ENCODE measurements at places on chromosomes 3 and 15.

- DNase-seq, result no peak
These were observed 50.6 kb upstream of the SLC6A1 start for GRCh38 chr3:10941972-10942371.

GRCh38 chr15:101148881-101149664 is 102.8 kb downstream of the CHSY1 start:
- DNase-seq, result no peak

DNA sequence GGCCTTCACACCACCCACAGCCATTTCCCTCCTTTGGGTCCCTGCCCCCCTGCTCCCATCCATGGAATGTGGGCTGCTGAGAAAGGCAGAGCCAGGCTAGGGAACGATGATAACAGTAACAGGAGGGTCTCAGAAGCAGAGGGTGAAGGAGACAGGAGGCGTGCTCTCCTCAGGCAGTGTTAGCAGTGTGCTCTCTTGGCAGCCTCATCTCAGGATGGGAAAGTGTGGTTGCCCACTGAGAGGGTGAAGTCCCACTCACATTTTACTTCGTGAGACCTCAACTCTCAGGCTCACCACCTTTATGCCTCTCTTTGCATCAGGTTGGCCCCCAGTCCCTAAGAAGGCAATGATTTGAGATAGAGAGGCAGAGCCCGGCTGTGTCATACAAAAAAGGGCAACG is 24.5 kb downstream of the TIGIT start:
- no peak for DNase-seq

DNA sequence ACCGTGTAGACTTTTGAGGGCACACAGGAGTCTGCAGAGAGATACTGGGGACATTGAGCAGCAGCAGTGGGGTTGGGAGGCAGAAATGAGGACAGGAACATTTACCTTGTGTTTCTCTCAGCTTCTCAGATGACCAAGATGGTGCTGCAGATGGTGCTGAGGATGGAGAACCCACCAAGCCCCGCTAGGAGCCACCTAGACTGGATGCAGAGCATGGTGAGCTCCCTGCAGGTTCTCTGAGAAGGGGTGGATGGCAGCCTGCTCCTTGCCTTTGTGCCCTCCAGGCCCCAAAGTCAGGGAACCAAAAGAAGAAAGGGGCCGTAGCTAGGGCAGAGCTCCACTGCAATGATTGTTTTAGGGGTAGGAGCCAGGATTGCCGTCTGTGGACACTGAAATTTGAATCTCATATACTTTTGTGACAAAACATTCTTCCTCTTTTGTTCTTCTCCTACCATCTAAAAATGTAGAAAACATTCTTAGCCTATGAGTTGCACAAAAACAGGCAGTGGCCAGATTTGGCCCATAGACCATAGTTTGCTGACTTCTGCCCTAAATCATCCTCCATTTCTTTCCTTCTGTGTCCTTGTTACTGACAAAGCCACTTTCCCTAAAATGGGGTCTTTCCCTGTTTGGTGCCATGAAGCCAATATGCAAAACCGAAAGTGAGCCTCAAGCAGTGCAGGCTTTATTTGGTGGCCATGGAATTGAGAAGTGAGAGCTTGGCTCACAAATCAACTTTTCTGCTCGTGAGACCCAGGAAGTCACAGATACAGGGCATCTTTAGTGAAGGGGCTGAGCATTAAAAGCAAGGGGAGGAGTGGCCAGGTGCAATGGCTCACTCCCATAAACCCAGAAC is 11.9 kb upstream of the MUC20 start:
- no peak for DNase-seq

- DNase-seq, result no peak
These were observed 22.1 kb upstream of the LYZL4 start for GRCh38 chr3:42432485-42432884.

DNA sequence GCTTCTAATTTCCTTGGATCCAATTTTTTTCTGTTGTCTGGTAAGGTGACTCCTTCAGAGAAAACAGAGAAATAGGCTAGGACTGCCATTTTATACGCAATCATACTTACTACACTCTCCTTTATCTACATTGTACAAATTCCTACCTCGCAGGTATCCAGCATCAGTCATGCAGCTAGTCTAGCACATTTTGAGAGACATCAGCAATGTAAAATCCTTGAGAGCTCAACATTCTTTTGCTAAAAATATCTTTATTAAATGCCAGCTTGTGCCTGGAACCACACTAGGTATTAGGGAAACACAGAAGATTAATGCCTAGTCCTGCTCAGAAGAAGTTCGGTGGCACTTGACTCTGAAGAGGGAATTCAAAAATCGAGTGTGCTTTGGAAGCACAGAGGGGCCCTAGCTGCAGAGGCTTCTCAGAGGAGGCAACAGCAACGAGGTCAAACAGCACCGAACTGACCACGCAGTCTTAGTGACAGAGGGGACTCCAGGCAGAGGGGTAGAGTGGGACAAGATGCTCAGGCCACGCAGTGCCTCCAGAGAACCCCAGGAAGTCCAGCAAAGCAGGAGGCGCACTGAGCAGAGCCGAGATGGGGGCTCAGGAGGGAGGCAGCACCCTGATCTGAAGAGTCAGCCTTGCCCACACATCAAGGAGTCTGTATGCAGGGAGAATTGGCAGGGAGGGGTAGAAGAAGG is 3.5 kb downstream of the FAM174B start:
- no peak for DNase-seq

- DNase-seq, result no peak
These were observed 147.3 kb upstream of the SEMA6D start for GRCh38 chr15:47570044-47570443.

- DNase-seq, result no peak
These were observed 13.1 kb upstream of the LRRC2 start for GRCh38 chr3:46578973-46579755.

GRCh38 chr3:179421500-179421899 is 29.8 kb downstream of the GNB4 start:
- peak; percentile 7 for DNase-seq

DNA sequence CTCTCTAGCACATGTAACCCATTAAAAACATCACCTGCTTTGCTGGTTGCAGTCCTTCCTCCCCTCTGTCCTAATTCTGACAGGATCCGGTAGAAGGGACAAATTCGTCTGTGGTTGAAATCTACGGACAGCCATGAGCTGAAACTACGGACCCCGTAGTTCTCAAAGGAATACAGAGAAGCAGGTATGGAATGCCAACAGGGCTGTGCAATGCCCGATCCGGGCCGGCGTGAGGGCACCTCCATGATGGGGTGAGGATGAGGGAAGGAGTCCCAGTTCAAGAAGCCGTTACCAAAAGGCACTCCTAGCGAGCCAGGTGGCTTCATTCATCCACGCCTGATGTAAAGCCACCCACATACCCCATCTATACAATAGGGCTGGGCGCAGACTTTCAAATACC is 160.0 kb upstream of the NSMCE3 start:
- no peak for DNase-seq

DNA sequence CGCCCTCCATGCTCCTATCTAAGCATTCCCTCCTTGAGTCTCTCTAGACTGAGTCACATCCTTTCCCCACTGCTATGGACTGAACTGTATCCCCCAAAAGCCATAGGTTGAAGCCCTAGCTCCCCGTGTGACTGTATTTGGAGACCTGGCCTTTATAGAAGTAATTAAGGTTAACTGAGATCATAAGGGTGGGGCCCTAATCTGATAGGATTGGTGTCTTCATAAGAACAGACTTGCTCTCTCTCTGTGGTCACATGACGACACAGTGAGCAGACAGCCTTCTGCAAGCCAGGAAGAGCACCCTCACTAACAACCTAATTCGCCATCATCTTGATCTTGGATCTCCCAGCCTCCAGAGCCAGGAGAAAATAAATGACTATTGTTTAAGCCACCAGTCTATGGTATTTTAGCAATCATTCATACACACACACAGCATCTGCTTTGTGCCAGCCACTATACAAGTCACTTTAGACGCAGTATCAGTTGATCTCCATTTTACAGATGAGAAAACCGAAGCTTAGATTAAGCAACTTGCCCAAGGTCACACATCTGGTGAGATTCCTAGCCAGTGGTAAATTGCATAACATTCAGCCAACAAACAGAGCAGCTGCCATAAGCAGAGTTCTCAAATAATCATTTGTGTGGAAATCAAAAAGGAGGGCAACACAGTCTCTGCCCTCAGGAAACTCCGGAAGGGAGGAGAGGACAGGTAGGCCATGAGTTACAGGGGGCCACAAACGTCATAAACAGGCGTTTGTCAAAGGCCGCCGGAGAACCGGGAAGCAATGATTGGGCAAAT is 66.3 kb upstream of the HES1 start:
- DNase-seq, result no peak

- DNase-seq, result no peak
These were observed 20.0 kb downstream of the GPR15 start for GRCh38 chr3:98551754-98552153.

- DNase-seq, result no peak
These were observed 241.7 kb downstream of the FEZF2 start for GRCh38 chr3:62131620-62132019.

DNA sequence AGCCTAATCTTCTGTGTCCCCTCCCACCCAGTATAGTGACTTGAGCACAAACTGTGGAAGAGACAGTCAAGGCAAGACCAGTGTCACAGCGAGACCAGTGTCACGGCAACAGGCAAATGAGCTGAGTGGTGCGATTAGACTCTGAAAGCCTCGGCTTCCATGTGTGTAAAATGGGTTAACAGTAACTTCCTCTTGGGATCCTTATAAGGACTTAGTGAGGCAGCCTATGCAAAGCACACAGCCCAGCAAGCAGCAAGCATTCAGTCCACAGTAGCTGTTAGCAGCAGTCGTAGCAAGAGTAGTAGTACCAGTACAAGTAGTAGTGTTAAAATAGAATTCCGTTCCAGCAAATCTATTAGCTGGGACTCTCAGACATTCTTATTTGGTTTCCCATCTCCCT is 334.1 kb downstream of the GABRB3 start:
- DNase-seq, result peak; percentile 1

- no peak for DNase-seq
These were observed 31.5 kb downstream of the SEMA5B start for GRCh38 chr3:122996038-122996580.

- no peak for DNase-seq
These were observed 314.9 kb downstream of the TLE3 start for GRCh38 chr15:69782809-69783208.

GRCh38 chr15:58934114-58934447 is 602 bp upstream of the SLTM start:
- DNase-seq, result no peak

DNA sequence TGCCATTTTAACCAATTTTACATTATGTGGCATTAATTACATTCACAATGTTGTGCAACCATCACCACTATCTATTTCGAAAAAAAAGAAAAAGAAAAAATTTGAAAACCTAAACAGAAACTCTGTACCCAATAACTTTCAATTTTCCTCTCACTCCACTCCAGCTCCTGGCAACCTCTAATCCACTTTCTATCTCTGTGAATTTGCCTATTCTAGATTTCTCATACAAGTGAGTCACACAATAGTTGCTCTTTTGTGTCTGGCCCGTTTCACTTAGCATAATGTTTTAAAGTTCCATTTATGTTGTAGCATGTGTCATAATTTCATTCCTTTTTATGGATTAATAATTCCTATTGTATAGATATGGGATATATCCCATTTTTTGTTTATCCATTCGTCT is 53.3 kb upstream of the TBC1D5 start:
- DNase-seq, result no peak

DNA sequence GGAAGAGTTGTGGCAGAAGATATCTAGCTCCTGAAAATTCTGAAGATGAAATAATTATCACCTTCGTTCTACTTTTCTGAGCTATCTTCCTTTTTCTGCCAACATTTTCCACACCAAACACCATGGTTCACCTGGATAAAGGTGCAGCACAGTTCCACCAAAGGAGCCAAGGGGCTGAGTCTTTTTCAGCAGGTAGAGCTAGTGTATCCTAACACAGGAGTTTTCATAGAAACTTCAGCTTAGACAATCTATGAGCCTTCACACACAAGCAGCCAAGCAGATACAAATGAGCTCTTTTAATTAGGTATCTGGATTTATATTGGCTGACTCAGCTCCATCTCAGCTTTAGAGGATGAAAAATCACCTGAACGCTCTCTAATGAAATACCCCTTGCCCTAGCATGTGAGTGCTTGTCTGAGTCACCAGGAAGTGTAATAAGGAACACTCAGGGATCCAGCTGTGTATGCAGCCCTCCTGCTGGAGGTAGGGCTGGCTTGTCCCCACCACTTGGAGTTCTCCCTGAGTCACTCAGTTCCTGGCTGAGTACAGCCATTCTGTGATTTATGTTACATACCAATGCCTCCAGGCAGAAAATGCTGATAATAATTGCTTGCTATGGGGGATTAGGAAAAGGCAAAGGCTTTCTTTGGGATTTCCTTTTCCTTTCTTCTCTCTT is 385.7 kb downstream of the LSAMP start:
- no peak for DNase-seq

DNA sequence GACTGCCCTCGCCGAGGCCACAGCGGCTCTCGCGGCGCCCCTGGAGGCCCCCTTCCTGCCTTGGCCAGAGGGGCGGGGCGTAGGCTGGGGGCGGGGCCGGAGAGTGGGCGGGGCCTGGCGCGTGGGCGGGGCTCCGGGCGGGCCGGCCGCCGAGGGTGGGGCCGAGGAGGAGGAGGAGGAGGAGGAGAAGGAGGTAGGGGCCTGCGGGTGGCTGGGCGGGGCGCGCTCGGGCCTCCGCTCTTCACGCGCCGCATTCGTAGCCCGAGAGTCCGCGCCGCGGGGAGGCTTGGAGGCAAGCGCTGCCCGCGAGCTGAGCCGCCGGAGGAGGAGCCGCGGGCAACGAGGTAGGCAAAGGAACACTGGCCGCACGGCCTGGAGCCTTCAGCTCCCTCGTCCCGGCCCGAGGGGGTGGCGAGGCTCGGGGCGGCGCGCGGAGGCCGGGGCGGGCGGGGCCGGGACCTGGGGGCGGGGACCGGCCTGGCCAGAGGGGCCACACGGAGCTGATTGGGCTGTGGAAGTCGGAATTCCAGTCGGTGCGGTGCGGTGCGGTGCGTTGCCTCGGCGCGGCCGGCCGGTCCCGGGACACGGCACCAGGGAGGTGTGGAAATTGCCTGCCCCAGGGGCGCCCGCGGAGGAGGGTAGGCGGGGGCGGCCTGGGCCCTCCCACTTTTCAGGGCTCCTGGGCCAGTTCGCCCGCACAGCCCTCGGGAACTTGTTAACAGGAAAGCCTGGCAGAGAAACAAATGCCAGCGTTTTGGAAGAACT is at the start of gene PPP2R3A:
Gene PPP2R3A, plus strand, starts transcription at position 223 of the 765 bp plus-strand sequence. CDS start 35,771 bp downstream, outside the sequence.
- peak; percentile 91 for DNase-seq

DNA sequence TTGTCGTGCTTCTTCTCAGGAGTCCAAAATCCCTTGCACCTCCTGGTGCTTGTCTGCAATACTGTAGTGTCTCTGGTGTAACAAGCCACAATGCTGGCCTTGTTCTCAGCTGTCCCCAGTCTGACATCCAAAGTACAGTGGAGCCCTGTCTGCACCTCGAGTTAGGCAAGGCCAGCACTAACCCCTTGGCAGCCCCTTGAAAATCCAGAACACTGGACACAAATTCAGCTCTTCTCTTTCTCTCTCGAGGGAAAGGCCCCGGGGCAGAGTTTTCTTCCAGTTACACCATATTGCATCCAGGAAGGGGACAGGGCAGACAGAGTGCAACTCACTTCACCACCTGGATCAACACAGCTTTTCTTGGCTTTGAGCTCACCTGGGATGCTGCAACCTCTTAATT is 91.3 kb upstream of the ATP10A start:
- no peak for DNase-seq

DNA sequence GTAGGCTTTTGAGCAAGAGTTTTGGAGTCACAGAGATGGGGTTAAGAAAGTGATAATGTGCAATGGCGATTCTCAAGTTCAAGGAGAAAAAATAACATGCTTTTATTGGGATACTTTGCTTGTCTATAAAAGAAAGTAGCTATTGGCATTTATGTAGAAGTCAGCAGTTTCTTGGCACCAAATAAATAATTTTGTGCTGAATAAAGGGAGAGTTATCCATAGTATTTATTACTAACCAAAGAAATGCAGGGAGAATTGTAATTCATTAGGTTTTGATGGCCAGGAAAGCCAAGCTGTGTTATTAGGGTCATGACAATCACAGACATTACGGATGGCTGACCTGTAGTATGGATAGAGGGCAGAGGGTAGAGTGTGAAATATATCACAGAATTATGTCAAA is 33.1 kb downstream of the BTD start:
- DNase-seq, result no peak
